Activated T-cell treated with anti-CD3 and anti-CD28 coated beads for 1 hour (primary cell): ENCODE measurements at places on chromosomes 12 and 14.
A peak's percentile ranks its signal among the peaks of the same experiment; 100 is the strongest.

GRCh38 chr12:131258398-131258797 is 304.7 kb downstream of the ADGRD1 start:
- no peak for DNase-seq

DNA sequence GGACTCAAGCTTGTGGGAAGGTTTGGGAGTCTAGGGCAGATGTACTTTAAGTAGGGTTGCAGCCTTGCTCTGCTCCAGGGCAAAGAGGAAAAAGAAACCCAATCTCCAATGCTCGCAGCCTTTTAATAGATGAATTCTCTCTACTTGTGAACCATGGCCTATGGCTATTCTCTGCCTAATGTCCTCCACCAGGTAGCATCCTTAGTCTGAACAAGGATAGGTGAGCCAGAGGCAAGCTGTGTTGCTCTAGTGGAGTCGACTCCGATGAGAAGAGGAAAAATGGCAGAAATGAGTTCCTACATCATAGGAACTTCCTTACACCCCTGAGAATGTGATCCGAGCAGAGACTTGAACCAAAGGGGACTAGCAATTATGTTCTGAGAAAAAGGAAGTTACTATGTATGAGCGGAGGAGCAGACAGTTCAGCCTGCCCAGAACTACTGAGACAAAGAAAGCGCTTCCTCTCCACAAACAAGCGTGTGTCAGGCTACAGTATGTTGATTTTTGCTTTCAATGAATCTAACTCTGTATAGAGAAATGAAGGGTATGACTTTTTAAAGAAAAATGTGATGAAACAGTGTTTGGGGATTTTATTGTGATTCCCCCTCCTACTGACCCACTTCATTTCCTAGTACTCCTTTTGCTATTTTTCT is 153.6 kb upstream of the ARID2 start:
- no peak for DNase-seq

DNA sequence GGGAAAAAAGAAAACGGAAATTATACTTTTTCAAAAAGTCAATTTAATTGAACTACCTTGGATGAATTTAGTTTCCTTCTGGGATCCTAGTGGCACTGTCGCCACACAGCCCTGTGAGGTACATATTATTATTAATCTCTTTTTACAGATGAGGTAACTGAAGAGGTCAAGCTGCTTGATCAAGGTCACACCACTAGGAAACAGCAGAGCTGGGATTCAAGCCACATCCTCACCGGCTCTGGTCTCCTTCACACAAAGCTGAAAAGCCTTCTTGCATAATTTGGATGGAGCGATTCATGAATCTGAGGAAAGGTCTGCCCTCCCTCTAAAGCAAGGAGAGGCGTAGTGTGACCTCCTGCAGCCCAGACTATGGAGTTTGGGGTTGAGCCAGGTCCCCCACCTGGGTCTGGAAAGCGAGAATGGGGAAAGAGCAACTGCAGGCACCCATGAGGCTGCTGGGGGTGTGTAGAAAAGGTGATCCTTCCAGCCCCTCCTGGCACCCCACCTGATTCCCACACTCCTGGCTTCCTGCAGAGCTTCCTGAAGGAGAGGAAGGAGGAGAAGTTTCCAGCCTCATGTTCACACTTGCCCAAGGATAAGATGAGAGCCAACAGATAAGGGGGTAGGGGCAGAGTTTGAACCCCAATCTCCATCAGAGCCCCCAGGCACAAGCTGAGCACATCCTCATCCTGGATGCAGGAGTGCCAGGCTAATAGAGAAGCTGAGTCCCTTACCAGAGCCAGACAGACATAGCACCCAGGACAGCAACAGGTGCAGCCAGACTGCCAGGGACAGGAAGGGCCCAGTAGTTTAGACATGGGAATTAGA is 3.9 kb upstream of the KRT79 start:
- DNase-seq: no peak

DNA sequence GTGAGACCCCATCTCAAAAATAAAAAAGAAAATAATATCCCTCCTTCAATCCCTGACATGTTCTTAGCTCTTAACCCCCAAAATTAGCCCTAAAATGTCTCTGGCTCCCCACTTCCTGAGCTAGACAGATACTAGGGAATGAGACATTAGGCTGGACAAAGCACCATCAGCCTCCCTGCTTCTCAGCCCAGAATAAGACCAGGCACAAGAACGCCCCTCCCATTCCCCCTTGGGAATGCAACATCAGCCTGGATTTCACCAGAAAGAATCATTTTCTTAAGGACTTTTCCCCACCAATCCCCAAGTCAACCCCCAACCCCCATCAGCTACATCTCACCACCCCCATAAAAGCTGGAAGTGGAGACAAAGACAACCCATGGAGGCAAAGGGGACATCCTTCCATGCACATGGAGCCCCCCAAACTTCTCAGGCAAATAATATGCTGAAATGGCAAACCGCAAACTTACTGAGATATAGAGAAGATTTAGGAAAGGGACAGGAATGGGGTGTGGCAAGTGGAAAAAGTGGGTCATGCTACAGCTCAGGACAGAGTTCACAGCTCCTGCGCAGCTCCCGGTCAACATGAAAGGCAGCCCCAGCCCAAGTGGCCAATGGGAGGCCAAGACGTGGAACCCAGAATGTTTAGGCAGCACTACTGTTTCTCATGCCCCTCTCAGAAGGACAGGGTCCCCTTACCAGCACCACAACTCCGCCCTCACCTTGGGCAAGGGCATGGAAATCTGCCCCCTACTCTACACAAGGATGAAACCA is 2.7 kb downstream of the CHD4 start:
- no peak for DNase-seq

DNA sequence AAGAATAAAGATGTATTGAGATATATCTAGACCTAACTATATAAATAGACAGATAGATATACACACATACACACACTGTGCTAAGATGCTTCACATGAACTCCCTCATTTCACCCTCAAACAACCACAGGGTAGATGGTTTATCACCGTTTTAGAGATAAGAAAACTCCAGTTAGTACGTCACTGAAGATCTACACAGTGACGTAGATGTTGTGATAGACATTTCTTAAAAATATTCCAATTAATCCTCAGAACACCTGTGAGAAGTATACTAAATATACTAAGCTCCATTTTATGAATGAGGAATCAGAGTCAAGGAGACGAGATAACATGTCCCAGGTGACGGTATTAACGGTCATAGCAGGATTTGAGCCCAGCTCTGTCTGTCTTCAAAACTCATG is 31.5 kb downstream of the CCDC60 start:
- no peak for DNase-seq

DNA sequence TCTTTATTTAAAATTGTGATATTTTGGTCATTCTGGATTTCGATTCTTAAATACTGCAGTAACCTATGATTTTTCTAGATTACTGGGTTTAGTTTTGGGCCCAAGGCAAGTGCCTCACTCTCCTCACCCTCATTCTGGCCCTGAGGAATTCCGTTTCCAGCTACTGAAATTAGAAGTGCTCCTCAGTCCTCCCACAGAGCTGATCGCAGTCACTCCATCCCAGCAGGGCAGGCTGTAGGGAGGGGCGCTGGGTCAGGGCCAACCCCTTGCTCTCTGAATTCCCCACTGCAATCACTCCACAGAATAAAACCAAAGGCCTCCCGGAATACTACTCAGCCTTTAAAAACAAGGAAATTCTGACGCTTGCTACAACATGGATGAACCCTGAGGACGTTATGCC is 66.5 kb upstream of the DIO3 start:
- no peak for DNase-seq

DNA sequence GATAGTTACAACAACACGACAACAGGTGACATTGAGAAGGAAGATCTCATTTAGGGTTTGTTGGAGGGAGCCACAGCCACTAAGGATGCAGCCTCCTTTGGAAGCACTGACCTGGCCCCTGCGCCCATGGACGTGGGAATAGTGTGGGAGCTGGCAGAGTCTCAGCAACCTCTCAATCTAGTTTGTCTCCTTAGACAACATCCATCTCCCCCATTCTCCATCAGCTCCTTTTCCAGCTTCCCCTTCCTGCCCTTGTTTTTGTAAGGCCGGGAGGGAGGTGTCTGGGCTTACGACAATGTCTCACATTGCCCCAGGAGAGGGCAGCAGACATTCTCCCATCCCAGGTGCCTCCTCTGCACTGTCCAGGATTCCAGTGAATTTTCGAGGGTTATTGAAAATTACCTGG is 170.2 kb upstream of the PZP start:
- no peak for DNase-seq

DNA sequence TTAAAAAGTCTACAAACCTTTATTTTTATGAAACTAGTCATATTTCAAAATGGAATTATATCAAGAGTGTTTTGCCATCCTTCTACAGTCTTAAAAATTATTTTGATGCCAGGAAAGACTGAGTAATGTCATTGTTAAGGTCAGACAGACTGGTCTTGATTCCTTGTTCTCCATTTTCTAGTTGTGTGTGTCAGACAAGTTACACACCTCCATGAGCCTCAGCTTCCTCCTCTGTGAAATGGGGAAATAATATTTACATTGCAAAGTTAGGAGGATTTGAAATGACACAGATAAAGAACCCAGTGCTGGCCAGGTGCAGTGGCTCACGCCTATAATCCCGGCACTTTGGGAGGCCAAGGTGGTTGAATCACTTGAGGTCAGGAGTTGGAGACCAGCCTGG is 47.4 kb upstream of the ELK3 start:
- no peak for DNase-seq

DNA sequence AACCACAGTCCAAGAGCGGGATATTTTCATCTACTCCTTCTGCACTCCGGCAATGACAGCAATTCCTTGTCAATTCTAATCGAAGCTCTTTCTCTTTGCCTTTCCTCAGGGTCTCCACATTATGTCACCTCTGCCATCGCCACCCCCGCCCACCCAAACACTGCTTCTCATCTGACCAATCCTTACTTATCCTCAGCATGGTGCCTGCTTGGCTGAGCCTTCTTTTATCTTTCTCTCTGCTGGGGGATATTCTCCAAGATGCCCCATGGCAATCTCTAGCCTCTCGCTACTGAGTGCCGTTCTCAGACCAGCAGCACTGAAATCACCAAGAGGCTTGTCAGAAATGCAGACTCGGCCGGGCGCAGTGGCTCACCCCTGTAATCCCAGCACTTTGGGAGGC is 100.6 kb downstream of the PTPRB start:
- no peak for DNase-seq

DNA sequence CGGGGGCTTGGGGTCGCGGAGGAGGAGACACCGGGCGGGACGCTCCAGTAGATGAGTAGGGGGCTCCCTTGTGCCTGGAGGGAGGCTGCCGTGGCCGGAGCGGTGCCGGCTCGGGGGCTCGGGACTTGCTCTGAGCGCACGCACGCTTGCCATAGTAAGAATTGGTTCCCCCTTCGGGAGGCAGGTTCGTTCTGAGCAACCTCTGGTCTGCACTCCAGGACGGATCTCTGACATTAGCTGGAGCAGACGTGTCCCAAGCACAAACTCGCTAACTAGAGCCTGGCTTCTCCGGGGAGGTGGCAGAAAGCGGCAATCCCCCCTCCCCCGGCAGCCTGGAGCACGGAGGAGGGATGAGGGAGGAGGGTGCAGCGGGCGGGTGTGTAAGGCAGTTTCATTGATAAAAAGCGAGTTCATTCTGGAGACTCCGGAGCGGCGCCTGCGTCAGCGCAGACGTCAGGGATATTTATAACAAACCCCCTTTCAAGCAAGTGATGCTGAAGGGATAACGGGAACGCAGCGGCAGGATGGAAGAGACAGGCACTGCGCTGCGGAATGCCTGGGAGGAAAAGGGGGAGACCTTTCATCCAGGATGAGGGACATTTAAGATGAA is 630 bp downstream of the FOS start:
- DNase-seq: peak; percentile 40

DNA sequence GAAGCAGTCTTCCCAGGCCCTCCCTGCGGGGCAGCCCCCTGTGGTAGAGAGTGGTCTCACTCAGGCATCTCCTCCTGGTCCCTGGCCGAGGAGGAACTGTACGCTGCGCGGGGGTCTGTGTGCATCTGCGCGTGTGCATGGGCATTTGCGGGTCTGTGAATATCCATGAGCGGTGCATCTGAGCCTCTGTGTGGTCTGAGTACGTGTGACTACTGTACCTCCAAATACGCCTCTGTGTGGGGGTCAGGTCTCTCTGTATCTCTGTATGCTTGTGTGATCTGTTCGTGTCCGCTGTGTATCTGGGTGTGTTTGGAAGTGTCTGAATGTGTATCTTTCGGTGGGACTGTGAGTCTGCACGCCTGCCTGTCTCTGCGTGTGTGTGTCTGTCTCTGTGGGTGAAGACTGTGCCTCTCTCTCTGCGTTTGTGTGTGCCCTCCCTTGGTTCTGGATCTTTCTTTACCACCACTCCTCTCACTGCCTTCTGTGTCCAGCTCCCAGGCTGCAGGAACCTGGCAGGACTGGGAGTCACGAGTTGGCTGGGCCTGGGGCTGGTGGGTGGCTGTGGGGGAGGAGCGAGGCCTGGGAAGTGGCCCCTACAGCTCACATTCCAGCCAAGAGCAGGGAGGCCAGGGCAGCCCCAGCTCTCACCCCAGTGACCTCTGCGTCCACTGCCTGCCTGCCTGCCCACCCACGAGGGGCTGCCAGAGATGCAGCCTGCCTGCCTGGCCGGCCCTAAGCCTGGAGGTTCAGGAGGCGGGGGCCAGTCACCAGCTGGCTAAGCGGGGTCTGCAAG is 1.1 kb upstream of the PGF start:
- no peak for DNase-seq
